PC-9 (cell line): ENCODE measurements at places on chromosomes 7 and 10. TPM values are rescaled to one million over a fixed set of nuclear protein-coding genes. Genes with fewer than 3 reads are reported as not detected.

Gene ANKRD2
- total RNA-seq, result 5.5 and 8.4 TPM in 2 replicates

Gene KMT2C
- total RNA-seq, result 54.3 and 64.1 TPM in 2 replicates

Gene CYP3A7
- total RNA-seq, result not detected in 2 replicates

Gene SFTPD
- total RNA-seq, result 1.5 TPM in 1 of 2 replicates, not detected in the other

Gene LRRC18
- total RNA-seq, result not detected in 2 replicates

Gene SFRP5
- total RNA-seq, result not detected in 2 replicates

- no peak overlapping the region for H3K27ac ChIP-seq
- peaks cover 9% of the 10 kb centered on the region; the same call in 1 of the 2 replicates for H3K27me3 ChIP-seq
- DNase-seq, result no peak
- H3K36me3 ChIP-seq, result no peaks in the 10 kb centered on the region
Measured at GRCh38 chr10:62705789-62706188, 98.7 kb upstream of the ADO start.

DNA sequence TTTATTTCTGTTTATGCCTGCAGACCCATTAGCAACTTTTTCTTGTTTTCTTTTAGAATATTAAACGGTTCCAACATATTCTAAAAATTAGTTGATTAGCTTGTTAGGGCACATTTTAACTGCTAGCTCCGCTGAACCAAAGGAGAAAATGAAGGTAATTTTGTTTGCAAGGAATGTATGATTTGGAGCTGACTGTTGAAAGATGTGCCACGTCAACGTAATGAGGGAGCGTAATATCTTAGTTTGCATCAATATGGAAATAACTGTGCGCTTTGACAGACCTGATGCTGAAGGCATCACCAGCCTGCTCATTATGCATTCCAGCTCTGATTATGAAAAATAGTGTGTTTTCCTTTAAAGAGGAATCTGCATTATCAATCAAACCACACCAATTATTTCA is 102.0 kb upstream of the CTBP2 start:
- H3K4me3 ChIP-seq, result no peak overlapping the region; the same call in 1 of the 2 replicates
- no peaks in the 10 kb centered on the region for H3K27me3 ChIP-seq
- peak overlapping the region; percentile 92 for H3K27ac ChIP-seq
- H3K4me1 ChIP-seq, result peaks cover 42% of the 10 kb centered on the region
- no peak for DNase-seq

- no peaks in the 10 kb centered on the region for H3K27me3 ChIP-seq
- H3K27ac ChIP-seq, result no peak overlapping the region
- DNase-seq, result no peak
- H3K4me3 ChIP-seq, result no peak overlapping the region
- no peaks in the 10 kb centered on the region for H3K36me3 ChIP-seq
- H3K4me1 ChIP-seq, result no peaks in the 10 kb centered on the region
Measured at GRCh38 chr7:24214670-24215069, 69.3 kb upstream of the NPY start.

- H3K36me3 ChIP-seq, result no peaks in the 10 kb centered on the region
- peaks cover 26% of the 10 kb centered on the region for H3K4me1 ChIP-seq
- H3K27ac ChIP-seq, result peak overlapping the region; percentile 71
- peak overlapping the region; percentile 22; the same call in 1 of the 2 replicates for H3K4me3 ChIP-seq
Measured at GRCh38 chr10:131998050-131998844, 16.5 kb upstream of the BNIP3 start.

DNA sequence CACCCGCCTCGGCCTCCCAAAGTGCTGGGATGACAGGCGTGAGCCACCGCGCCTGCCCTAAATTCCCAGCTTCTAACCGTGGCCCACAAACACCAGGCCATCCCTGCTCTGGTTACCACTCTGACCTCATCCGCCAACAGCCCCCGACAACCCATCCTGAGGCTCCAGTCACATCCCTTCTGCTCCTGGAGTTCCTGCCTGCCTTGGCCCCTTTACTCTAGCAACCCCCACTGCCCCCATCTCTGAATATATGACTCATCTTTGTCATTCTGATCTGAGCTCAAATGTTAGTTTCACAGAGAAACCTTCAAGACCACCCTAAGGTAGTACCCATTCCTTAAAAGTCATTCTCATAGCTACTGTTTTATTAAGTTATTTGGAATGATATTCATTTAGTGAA is 26.6 kb downstream of the RHEB start:
- H3K27me3 ChIP-seq, result no peaks in the 10 kb centered on the region
- no peak overlapping the region for H3K4me3 ChIP-seq
- peaks cover 24% of the 10 kb centered on the region for H3K36me3 ChIP-seq
- H3K27ac ChIP-seq, result peak overlapping the region; percentile 86
- no peak for DNase-seq

DNA sequence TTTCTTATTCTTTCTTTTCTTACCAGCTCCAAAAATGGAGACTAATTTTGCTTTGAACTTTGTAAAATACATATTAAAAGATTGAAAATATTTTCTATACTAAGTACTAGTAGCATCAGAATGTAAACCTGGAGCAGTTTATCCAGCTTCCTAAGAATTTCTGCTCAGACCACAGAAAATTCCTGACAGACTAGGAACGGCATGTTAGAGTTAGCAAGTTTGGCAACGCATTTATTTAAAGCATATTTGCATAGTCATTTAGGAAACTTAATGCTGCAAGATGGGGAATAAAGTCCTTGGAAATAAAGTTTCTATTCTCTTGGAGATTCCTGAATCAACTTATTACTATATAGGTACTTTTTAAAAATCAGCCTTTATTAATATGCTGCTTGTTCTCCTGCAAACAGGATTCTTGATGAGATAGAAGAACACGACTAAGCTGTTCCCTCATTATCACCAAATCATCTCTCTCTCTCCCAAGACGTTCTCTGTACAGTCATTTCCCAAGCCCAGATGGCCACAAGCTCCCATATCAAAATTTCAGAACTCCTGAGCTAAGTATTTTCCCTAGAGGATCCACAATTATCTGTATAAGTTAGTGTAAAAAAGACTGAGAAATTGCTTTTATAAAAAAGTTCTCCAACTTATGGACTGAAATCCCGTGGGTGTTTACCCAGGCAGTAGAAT is 305.8 kb upstream of the NEBL start:
- no peak overlapping the region for H3K4me3 ChIP-seq
- no peak for DNase-seq
- no peaks in the 10 kb centered on the region for H3K4me1 ChIP-seq

- H3K27ac ChIP-seq, result no peak overlapping the region
- no peak for DNase-seq
- no peak overlapping the region for H3K4me3 ChIP-seq
- H3K27me3 ChIP-seq, result no peaks in the 10 kb centered on the region
Measured at GRCh38 chr10:132107186-132107948, 41.6 kb downstream of the JAKMIP3 start.

DNA sequence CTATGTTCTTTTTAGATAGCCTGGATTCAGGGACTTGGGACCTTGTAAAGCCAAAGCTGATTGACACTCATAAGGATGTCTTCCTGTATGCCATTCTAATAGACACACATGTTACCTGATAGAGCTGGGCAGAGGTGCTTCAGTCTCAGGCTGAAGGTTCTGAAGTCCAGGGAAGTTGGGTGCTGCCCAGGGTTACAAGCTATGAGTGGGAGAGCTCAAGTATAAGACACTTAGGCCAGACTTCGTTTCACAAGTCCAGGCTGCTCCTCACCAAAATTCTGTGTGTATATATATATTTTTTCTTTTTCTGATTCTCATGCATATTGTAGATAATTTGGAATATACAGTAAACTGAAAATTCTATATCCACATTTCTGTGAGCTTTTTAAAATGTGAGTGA is 144.2 kb downstream of the HDAC9 start:
- peaks cover 33% of the 10 kb centered on the region for H3K4me1 ChIP-seq
- H3K4me3 ChIP-seq, result no peak overlapping the region
- H3K36me3 ChIP-seq, result no peaks in the 10 kb centered on the region
- no peak overlapping the region for H3K27ac ChIP-seq
- no peaks in the 10 kb centered on the region for H3K27me3 ChIP-seq

DNA sequence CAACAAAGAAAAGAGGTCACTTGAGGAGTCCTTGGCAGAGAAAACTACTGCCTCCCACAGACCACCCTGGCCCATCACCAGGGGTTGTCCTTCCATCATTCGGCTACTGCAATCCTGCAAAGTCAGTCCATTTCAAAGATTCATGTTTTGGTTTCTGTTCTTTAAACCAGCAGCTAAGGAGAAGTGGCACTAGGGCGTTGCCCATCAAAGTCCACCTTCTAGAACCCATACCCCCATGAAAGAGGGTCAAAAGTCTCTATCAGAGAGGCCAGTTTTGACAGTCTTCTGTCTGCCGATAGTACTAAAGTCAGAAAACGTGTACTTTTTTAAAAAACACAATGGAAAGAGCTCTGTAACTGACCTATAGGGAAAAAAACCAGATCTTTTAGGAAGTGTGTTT is 14.4 kb downstream of the CCDC6 start:
- DNase-seq, result no peak
- H3K27me3 ChIP-seq, result no peaks in the 10 kb centered on the region
- H3K36me3 ChIP-seq, result peaks cover 9% of the 10 kb centered on the region; the same call in 1 of the 2 replicates
- no peak overlapping the region for H3K27ac ChIP-seq

DNA sequence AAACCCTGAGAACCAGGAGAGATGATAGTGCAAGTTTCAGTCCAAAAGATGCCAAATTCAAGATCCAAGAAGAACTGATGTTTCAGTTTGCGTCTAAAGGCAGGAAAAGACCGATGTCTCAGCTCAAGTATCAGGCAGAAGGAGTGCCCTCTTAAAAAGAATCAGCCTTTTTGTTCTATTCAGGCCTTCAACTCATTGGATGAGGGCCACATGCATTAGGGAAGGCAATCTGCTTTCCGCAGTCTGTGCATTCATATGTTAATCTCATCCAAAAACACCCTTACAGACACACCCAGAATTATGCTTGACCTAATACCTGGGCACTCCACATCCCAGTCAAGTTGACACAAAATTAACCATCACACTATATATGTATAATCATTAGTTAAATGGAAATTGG is 45.2 kb downstream of the DNAJB9 start:
- 0 out of 2 replicates have a peak, but pooled peaks cover 10% of the 10 kb centered on the region for H3K4me1 ChIP-seq
- H3K27ac ChIP-seq, result no peak overlapping the region
- H3K36me3 ChIP-seq, result no peaks in the 10 kb centered on the region

GRCh38 chr7:128767475-128768110 is 8.0 kb downstream of the OPN1SW start:
- no peak overlapping the region for H3K27ac ChIP-seq
- no peak for DNase-seq
- H3K4me1 ChIP-seq, result no peaks in the 10 kb centered on the region
- H3K4me3 ChIP-seq, result no peak overlapping the region
- peaks cover 49% of the 10 kb centered on the region for H3K36me3 ChIP-seq
- no peaks in the 10 kb centered on the region for H3K27me3 ChIP-seq

- no peaks in the 10 kb centered on the region for H3K36me3 ChIP-seq
- peak overlapping the region; percentile 93 for H3K4me3 ChIP-seq
- DNase-seq, result no peak
- H3K27ac ChIP-seq, result peak overlapping the region; percentile 86; the same call in 1 of the 2 replicates
- no peaks in the 10 kb centered on the region for H3K27me3 ChIP-seq
Measured at GRCh38 chr10:99733366-99733765, 1.3 kb downstream of the CUTC start.

DNA sequence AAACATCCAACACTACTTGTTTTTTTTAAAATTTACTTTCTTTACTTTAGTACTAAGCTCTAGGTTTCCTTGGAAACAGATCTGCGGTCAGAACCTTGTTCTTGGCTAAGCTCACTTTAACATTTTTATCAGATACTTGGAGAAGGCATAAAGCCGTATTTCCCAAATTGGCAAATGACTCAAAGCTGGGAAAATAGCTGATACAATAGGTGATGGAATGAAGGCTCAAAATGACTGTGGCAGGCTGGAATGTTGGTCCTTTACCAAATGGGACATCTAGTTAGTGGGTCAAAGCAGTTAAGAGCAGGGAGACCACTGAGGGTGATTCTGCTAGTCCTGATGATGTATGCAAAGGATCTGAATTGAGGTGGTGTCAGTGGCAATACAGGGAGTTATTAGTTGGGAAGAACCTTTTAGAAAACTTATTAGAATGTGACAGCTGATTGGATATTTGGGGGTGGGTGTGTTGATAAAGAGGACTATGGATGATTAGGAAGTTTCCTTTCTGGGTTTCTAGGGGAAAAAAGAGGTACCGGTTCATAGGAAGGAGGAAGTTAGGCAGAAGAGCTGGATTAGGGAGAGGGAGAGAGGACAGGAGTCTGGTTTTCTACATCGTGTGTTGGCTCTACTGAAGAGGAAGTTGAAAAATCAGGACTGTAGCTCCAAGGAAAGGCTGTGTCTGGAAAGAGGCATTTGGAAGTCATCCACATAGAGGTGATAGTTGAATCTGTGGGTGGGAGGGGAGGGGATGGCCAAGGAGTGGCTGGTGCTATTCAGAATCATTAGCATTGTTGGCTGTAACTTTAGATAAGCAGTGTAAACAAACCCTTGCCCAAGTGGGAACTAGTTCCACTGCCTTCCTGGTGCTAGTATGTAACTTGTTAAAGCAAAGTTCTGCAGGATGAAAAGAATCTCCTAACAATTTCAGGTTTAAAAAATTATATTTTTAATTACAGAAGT is 13.1 kb downstream of the PLCE1 start:
- no peaks in the 10 kb centered on the region; the same call in 1 of the 2 replicates for H3K36me3 ChIP-seq
- DNase-seq, result peak; percentile 93

GRCh38 chr10:12348294-12348869 is 965 bp upstream of the CAMK1D start:
- no peak overlapping the region for H3K27ac ChIP-seq
- peak overlapping the region; percentile 39; the same call in 1 of the 2 replicates for H3K4me3 ChIP-seq
- DNase-seq, result no peak
- H3K4me1 ChIP-seq, result peaks cover 21% of the 10 kb centered on the region
- H3K27me3 ChIP-seq, result no peaks in the 10 kb centered on the region

GRCh38 chr10:8787649-8788048 is 733.2 kb downstream of the GATA3 start:
- no peaks in the 10 kb centered on the region for H3K4me1 ChIP-seq
- no peaks in the 10 kb centered on the region for H3K27me3 ChIP-seq
- H3K36me3 ChIP-seq, result no peaks in the 10 kb centered on the region

DNA sequence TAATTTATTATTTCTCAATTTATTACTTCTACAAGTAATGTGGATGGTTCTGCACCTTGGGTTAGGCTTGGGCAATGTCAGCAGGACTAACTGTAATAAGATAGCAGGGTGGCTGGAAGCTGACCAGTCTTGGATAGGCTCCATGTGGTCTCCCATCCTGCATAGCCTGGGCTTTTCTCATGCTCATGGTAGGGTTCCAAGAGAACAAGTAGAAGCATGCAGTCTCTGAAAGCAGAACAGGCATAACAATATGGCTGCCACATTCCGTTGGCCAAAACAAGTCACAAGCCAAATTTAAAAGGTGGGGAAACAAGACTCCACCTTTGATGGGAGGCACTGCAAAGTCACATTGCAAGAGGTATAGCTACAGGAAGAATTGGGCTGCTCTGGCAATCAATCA is 98.6 kb upstream of the MDFIC start:
- no peak for DNase-seq
- no peaks in the 10 kb centered on the region for H3K27me3 ChIP-seq
- H3K36me3 ChIP-seq, result peaks cover 6% of the 10 kb centered on the region; the same call in 1 of the 2 replicates
